Activated CD8-positive, alpha-beta T cell treated with anti-CD3 and anti-CD28 coated beads for 36 hours (primary cell): ENCODE measurements at places on chromosomes 4 and X. TPM values are rescaled to one million over a fixed set of nuclear protein-coding genes. Genes with fewer than 3 reads are reported as not detected.

- peaks cover 2% of the 10 kb centered on the region for H3K27me3 ChIP-seq
- no peak for DNase-seq
- H3K4me3 ChIP-seq: no peak overlapping the region
Observed at GRCh38 chr4:121339307-121339706, 41.5 kb downstream of the QRFPR start.

DNA sequence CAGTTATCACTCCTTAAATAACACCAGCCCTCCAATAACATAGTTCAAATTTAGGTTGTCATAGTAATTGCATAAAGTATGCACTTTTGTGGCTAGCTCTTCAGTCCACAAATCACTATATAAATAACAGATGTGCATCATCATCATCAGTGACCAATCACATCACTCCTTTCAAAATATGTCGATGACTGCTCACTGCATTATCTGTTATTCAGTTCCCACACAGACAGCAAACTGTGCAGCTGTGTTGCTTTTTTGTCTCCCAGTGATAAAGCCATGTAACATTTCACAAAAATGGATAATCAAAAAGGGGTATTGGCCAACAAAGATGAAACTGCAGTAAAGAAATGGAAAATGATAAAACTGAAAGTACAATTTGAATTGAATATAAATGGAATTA is 205.4 kb downstream of the DCLK2 start:
- H3K36me3 ChIP-seq: peaks cover 53% of the 10 kb centered on the region
- no peak overlapping the region for H3K4me3 ChIP-seq
- H3K4me1 ChIP-seq: peaks cover 2% of the 10 kb centered on the region
- no peak for DNase-seq

DNA sequence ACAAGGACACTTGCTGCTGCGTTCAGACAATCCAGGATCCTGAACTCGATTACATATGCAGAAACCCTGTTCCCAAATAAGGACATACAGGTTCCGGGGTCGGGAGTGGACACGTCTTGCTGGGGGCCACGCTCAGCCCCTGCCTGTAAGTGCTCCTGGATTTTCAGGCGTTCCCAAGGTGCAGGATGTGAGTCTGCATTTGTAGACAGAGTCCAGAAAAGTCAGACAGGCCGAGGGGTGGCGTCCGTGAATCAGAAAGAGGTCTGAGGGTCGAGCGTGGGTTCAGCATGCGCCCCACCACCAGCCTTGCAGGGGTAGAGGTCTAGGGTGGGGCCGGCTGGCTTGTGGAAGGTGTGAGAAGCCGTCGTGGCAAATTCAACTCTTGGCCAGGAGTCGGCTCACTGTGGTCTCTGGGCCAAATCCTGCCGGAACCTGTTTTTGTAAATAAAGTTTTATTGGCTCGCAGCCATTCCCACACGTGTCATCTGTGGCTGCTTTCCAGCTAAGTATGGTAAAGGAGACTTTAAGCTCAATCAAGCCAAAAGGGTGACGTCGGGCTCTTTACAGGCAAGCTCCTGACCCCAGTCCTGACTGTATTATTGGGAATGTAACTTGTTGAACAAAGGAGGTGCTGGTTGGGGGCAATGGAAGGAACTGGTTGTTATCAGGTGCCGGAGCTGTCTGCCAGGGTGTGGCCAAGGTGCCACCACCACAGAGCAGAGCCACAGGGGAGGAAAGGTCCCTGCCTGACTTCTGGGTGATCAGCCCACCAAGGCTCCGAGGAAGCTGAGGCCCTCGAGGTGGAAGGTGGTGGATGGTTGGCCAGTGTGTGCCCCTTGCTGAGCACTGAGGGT is 7.4 kb downstream of the DOK7 start:
- peaks cover 1% of the 10 kb centered on the region for H3K27me3 ChIP-seq
- DNase-seq: no peak
- H3K4me3 ChIP-seq: no peak overlapping the region
- no peaks in the 10 kb centered on the region for H3K4me1 ChIP-seq
- no peak overlapping the region for H3K27ac ChIP-seq
- H3K36me3 ChIP-seq: no peaks in the 10 kb centered on the region

DNA sequence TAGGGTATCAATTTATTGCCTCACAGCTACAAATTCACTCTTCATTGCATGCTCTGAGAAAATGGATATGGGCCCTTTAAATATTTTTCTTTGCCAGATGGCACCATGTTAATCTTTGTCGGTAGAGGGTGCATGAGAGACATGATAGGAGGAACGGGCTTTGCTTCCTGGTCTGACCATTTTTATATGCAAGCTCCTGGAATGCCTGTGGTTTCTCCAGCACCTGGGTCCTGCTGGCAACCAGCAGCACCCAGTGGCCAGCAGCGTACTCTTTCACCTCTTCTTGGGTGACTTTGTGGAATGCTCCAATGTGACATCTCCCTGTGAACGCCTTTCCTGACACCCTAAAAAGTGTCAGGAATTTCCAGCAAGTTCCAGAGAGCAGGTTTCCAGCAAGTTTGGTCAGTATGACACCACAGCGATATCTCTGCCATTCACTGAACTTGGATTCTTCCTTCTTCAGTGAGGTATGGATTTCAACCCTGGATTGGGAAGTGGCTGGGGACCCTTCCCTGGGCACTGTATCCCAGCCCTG is 140.3 kb upstream of the PGRMC2 start:
- no peak for DNase-seq
- H3K4me3 ChIP-seq: no peak overlapping the region
- H3K4me1 ChIP-seq: no peaks in the 10 kb centered on the region
- H3K27ac ChIP-seq: no peak overlapping the region
- H3K27me3 ChIP-seq: no peaks in the 10 kb centered on the region

GRCh38 chr4:4233610-4234009 is 6.9 kb upstream of the OTOP1 start:
- no peaks in the 10 kb centered on the region for H3K4me1 ChIP-seq
- no peak overlapping the region for H3K27ac ChIP-seq
- no peak overlapping the region for H3K4me3 ChIP-seq
- H3K27me3 ChIP-seq: no peaks in the 10 kb centered on the region

DNA sequence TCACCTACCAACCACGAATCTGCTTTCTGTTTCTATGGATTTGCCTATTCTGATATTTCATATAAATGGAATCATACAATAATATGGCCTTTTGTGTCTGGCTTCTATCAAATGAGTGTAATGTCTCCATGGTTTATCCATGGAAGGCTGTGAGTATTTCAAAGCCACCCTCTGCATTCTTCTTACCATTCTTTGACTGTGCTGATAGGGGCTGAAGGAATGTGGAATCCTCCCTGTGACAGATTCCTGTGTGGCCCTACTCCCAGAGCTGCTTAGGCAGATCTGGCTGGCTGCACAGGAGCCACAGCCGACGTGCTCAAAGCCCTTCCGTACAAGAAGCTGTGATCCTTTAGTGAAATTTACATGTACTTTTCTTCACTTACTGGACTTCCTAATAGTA is 163.2 kb downstream of the HS6ST2 start:
- no peak overlapping the region for H3K4me3 ChIP-seq
- H3K4me1 ChIP-seq: no peaks in the 10 kb centered on the region
- no peak for DNase-seq
- H3K27ac ChIP-seq: no peak overlapping the region
- no peaks in the 10 kb centered on the region for H3K27me3 ChIP-seq

Gene PAGE5
- not detected for total RNA-seq

Gene MND1
- total RNA-seq: 50.0 TPM

DNA sequence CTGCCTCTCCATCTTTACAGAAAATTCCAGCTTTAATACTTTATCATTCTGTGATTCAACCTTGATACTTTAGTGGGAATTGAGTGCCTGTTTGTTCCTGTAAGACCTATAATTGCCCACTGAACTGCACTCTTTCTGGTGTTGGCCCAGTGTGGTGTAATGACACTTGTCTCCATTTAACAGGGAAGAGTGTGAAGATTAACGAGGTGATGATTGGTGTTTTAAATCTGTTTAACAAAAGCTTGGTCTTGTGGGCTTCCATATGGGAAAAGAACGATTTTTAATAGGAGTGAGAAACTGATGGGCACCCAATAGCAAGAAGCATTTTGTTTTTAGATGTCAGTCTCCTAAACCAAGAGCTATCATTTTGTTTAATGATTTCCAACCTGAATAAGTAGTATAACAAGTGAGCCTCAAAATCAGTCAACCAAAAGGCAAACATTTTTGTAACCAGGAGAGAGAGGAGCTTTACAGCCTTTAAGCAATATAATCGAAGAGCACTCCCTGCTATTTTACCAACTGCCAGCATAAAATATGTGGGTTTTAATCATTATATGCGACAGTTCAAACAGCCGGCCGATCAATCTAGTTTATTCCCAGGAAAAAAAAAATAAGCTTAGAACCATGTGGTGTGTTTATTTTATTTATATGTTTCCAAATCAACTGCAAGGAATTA is 50.2 kb downstream of the SUPT20HL1 start:
- no peak overlapping the region for H3K4me3 ChIP-seq
- no peaks in the 10 kb centered on the region for H3K27me3 ChIP-seq
- H3K4me1 ChIP-seq: no peaks in the 10 kb centered on the region
- no peak for DNase-seq

Gene MAGEB17
- not detected for total RNA-seq

Gene PSAPL1
- total RNA-seq: not detected

DNA sequence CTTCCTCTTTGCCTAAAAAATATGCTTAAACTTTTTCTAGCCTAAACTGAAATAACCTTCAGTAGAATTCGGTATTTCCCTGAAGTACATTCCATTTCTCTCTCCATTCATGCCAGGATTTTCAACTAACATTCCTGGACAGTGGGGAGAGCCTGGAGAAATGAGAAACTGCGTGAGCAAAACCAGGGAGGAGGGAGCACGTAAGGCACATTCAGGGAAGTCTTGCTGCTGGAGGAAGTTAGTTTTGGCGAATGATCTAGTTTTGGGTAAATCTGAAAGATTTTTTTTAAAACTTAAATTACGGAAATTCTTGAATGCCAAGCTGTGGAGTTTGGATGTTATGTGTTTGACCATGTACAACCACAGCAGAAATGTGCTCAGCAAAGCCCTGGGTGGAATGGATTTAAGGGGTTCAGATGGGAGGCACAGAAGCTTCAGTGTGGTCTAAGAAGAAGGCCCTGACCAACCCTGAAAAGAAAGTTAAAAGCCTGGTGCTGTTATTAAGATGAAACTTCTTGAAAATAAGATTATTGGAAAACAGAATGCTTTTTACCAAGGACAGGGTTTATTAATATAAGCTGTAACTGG is 347.8 kb downstream of the ANK2 start:
- H3K4me3 ChIP-seq: no peak overlapping the region
- peaks cover 4% of the 10 kb centered on the region for H3K4me1 ChIP-seq
- H3K36me3 ChIP-seq: no peaks in the 10 kb centered on the region
- peaks cover 4% of the 10 kb centered on the region for H3K27me3 ChIP-seq
- no peak overlapping the region for H3K27ac ChIP-seq

DNA sequence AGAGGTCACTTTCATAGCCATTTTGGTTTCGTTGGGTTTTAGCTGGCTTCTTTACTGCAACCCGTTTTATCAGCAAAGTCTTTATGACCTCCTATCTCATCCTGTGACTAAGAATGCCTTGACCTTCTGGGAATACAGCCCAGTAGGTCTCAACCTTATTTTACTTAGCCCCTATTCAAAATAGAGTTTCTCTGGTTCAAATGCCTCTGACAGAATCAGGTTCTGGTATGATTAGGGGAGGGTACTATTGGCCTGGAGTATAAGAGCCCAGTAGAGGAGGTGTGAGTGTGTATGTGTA is 95.4 kb upstream of the RAB40AL start:
- no peaks in the 10 kb centered on the region for H3K27me3 ChIP-seq
- no peak for DNase-seq
- no peak overlapping the region for H3K4me3 ChIP-seq
- H3K36me3 ChIP-seq: peaks cover 2% of the 10 kb centered on the region
